NCI-H1694 treated with DMSO at 0.1 percent for 48 hours (cell line): ENCODE measurements at places on chromosomes 1 and 21.

- no peak for DNase-seq
These were observed 697 bp downstream of the AGO3 start for GRCh38 chr1:35931446-35932157.

GRCh38 chr1:206908038-206908437, 10.8 kb downstream of the IL24 start:
- DNase-seq, result no peak

DNA sequence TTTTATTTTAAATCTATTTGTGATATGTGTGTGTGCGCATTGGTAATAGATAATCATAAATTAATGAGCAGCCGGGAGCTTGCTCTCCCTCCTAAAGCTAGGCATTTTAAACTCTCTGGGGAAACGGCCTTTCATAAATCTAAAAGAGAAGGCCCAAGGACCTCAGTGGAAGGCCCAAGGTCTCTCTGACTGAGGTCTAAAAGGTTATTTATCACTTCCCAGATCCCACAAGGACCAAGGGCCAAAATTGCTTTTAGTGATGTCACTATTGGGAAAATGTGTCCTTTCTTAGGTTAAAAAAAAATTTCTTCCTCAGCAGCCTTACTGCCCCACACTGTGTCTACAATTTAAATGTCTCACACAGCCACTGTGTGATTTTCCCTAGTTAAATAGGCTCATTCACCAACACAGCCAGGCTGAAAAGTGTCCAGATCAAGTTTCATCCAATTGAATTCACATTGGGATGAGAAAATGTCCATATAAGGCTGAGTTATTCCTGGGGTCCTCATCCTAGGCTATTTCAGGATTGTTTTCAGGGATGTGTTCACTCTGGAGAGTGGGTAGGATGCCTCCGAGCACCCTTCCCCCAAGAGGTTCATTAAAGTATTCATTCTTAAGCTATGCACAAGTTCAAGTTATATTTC, 46.1 kb downstream of the SLC44A3 start:
- DNase-seq, result no peak

DNA sequence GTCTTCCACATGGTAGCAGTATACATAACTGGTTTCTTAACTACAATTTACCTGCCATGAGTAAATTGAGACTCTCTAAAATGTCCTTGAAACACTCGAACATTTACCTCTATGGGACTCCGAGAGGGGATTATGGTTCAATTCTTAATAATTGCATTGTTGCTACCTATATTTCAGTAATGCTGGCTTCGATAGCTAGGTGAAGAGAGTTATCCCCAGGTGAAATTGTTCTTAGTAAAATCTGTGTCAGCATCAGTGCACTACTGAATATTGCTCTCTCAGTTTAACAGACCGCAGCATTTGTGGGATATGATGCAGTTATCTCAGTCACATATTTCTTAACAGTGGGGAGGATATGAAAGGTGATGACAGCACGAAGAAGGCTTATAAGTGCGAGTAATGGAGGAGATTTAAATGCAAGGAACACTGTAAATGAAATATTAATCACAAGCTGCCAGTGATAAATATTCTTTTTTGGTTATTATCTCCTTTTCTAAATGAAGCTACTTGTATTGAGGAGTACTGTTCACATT, 801.9 kb downstream of the BRINP3 start:
- DNase-seq, result no peak

DNA sequence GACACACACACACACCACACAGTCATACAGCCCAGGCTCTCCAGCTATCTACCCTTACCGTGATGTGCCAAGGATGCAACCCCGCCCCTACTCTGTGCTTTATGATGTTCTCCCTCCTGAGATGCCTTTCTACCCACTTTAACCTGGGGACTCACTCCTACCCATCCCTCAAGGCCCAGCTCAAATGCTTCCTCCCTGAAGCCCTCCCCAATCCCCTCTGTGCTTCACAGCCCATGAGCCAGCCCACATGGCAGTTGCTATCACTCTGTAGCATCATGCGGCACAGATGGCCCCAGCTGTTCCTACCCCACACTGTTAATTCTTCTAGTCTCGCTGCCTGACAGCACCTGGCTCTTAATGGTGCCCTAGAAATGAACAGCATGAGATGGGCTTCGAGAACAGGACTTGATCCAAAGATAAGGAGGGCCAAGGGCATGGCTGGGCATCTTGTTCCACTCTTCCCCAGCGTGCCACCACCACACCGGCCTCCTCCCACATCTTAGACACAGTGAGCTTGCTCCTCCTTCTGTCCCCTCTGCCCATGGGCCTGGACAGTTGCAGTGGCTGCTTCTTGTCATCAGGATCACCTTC, 109.8 kb downstream of the GLIS1 start:
- peak; percentile 77 for DNase-seq

- no peak for DNase-seq
These were observed 1.7 kb downstream of the AGMAT start for GRCh38 chr1:15583016-15583706.

- DNase-seq, result peak; percentile 53
These were observed 55.3 kb downstream of the APP start for GRCh38 chr21:26115305-26115704.

DNA sequence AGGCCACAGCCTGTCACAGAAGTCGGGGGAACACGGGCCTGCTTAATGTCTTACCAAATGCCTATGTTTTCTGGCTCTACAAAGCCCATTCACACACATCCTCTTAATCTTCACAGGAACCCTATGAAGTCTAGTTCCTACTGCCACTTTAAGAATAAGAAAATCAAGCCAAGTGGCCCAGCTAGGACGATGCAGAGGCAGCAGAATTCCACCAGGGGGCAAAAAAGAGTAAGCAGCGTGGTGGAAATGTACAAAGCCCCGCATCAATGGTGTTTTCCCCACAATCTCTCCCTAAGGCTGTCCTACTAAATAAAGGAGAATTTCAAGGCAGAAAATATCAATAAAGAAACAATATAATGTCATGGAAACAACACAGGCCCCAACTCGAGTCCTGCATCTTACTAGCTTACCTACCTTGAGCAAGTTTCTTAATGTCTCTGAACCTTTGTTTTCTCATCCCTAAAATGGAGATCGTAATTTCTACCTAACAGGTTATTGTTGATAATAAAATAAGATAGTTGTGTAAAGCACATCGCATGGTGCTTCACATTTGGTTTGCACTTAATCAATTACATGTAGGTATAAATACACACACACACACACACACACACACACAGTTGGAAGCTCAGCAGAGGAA, 21.4 kb downstream of the SEC16B start:
- DNase-seq, result peak; percentile 74
